ENCODE measurements at places on chromosomes 7 and 10.

DNA sequence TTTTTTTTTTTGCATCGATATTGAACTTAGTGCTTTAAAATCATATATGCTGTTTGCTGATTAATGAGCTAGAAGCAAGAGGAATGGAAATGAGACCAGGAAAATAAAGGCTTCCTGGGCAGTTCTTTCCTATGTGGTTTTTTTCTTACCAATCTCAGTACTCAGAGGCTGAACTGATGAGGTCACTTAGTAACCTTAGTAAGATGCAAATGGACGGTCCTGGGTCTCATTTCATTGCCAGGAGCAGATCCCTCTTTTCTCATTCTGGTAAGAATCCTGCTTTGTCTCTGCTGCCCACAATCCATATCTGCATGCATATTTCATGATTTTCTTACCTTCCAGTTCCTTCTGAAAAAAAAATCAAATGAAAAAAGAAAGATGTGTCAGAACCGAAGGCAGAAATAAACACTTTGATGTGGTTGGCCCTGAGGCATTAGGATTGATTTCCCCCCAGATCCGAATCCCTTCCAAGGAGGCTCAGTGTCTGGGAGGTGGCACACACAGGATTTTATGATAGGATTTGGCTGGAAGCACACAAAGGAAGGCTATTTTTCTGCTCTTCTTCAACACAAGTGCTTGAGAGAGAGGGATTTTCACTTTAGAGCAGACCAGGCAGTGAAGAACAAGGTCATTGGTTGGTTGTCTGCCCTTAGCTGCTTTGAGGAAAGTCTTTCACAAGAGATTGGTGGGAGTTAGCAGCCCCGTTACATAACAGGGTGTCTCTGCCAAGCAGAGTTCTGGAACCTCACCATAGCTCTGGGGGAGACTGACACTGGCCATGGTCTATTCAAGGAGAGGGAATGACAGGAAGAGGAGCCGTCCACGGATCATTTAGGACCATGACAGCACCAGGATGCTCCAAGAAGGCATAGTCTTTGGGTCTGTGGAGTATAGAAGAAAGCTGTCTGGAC is 150.0 kb downstream of the CAMK1D start:
- peak; percentile 13 for DNase-seq

GRCh38 chr7:1054861-1055450 is 10.6 kb downstream of the GPR146 start:
- peak; percentile 59 for DNase-seq

GRCh38 chr10:122715576-122715975 is 15.9 kb upstream of the C10orf120 start:
- DNase-seq, result no peak

- no peak for DNase-seq
Observed at GRCh38 chr10:89981891-89982290, 280.5 kb downstream of the KIF20B start.

DNA sequence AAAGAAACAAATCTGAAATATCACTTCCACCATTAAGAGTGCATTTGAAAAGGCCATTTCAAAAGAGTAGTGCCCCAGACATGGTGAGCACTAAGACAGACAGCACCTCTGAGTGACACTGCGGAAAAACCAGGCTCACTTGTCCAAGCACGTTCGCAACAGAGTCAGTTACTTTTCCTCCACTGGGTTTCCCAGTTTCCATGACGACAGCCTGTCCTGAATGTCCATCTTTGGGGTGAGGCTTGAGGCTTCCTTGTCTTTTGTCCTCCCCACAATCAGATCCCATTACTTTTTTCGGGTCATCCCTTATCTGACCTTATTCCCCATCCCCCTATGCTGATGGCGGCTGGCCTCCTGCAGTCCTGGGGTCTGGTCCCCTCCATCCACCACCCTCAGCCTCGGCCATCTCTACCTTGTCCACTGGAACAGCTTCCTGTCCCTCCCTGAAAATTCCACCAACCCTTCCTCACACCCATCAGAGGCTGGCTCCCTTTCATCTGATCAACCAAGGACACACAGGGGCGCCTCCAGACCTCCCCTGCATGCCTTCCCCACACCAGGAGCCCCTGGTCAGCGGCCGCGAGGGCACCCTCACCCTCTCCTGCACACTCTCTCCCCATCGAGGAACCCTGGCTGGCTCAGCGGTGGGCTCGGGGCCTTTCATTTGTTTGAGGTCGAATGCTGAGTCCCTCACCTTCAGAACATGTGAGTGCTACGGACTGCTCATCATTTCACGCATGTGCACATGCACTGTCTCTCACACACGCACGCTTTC is 363.6 kb downstream of the DNAJB6 start:
- DNase-seq, result no peak

DNA sequence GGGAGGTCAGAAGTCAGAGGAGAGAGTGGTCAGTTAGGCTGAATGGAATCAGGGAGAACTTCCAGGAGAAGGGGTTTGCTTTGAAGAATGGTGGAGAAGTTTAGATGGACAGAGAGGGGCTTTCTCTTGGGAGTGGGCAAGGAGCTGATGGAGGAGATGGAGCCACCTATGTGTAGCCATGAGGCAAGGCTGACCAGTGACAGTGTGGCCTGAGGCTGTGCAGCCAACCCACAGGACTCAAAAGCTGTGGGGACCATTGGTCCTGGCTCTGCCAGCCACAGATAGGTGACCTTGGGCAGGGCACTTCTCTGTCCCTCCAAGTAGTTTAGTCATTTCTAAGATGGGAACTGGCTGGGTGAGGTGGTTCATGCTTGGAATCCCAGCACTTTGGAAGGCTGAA is 18.7 kb downstream of the NEURL1 start:
- DNase-seq, result no peak

DNA sequence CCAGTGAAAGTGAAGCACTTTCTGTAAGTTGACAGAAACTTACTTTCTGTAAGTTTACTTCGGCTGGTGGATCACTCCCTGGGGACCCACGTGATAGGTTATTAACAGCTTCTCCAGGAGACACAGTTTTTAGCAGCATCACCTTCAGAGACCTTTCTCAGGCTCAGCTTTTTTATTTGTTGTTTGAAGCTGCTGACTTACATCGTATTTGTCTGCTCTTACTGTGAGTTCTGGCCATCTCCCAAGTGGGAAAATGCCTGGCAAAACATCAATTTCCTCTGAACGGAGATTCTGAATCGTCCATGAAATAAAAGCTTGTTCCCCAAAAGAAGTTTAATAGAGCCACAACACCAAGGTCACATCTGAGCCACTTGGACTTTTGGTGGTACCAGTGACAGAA is 178.7 kb upstream of the PODXL start:
- no peak for DNase-seq

DNA sequence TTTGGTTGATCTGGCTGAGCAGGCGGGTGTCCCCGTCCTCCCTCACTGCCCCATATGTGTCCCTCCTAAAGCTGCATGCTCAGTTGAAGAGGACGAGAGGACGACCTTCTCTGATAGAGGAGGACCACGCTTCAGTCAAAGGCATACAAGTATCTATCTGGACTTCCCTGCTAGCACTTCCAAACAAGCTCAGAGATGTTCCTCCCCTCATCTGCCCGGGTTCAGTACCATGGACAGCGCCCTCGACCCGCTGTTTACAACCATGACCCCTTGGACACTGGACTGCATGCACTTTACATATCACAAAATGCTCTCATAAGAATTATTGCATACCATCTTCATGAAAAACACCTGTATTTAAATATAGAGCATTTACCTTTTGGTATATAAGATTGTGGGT is 26.9 kb upstream of the TRIM56 start:
- peak; percentile 50 for DNase-seq

GRCh38 chr7:26183545-26184280 is 16.8 kb downstream of the HNRNPA2B1 start:
- DNase-seq, result no peak

- DNase-seq, result no peak
Observed at GRCh38 chr7:139901901-139902300, 72.8 kb downstream of the TBXAS1 start.

DNA sequence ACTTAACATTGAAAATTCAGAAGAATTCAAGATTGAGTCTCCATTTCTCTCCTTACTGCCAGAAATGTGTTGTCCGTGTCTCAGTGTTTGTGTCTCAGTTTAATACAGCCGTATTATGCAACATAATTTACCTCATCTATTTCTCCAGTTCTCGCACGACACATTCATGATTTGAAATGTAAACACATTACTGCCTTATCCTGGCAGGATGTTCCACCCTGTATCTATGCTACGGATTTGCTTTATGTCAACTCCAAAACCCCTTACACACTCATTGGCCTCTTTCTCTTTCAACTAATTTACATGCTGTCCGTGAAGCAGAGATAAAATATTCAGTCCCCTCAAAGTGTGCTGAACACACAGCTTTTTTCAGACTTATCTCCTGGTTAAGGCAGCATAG is 653.7 kb upstream of the SEMA3D start:
- DNase-seq, result no peak

DNA sequence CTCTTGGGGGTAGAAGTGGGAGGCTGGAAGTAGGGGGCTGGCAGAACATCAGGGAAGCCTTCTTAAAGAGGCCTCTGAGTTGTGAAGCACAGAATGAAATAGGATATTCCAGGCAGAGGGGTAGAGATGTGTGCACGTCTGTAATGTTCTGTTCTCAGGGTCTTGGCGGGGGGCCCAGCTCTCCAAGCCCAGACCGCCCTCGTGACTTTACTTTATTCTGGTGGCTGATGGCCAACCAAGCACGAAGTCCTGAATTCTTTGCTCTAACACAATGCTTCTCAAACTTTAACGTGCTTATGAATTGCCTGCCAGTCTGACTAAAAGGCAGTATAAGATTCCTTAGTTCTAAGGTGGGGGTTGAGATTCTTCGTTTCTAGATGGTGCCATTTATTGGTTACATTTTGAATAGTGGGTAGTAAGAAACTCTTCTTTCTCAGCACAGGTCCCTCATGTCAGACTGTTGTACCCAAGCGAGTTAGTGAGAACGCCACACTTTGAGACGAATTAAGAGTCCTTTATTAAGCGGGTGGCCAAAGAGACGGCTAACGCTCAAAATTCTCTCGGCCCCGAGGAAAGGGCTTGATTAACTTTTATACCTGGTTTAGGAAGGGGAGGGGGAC is 8.2 kb downstream of the PRXL2A start:
- no peak for DNase-seq

DNA sequence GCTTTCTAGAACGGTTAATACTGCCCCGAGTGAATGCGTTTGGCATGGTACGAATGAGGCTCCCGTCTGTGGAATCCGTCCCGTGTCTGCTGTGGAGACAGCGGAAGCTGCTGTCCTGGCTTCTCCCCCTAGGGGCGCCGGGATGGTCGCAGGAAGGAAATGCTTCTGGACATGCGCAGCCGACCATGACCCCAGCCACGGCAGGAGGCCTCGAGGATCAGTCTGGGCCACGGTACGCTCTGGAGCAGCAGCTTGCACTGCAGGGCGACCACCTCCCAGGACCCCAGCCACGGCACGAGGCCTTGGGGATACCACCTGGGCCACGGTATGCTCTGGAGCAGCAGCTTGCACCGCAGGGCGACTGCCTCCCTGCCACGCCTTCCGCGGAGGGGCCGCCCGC is 107.9 kb downstream of the CYTH3 start:
- DNase-seq, result no peak

DNA sequence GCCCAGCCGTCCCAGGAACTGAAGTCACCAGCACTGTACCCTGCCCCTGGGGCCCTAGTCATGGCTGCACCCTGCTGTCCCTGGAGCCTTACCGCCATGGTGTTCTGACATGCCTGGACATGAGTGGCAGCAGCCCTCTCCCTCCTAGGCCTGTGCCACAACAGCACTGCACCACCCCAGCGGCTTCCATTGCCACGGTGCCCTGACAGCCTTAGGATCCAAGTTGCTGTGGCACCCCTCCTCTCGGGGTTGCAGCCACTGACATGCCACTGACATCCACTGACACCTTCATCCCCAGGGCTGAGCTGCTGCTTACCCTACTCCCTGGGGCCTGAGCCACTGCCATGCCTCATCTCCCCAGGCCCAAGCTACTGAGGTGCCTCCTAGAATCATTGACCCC is 39.6 kb upstream of the SHH start:
- DNase-seq, result no peak

DNA sequence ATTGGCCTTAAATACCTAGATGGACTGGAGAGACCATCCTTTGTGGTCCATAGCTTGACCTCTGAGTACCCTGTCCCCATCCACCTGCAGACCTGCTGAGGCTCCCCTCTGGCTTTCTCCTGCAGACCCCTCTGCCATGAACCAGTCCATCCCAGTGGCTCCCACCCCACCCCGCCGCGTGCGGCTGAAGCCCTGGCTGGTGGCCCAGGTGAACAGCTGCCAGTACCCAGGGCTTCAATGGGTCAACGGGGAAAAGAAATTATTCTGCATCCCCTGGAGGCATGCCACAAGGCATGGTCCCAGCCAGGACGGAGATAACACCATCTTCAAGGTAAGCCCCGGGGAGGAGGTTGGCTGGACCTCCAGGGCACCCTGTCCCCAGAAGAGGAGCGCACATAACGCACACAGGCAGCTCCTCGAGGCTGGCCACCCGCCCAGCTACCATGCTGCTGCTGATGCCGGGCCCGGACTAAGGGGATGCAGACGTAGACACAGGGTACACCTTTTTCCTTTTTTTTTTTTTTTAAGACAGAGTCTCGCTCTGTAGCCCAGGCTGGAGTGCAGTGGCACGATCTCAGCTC is 4.3 kb downstream of the IRF5 start:
- DNase-seq, result no peak

DNA sequence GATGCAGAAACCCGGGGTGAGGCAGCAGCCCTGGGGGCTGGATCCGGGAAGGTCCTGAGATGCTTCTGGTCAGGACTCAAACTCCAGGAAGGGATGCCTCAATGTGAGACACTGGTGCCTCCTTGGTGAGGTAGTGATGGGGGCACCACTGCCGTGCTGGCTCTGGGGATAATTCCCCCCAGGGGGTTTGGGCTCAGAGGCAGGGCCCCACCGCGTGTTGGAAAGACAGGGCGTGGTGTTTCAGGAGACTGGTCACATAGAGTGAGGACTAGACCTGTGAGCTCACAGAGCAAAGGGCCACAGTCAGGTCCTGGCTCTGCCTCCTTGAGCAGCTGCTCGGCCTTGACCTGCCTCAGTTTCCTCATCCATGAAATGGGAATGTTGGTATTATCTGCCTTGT is 361.9 kb downstream of the GLRX3 start:
- DNase-seq, result no peak

GRCh38 chr7:116273918-116274301 is 63.6 kb downstream of the TES start:
- DNase-seq, result no peak

- no peak for DNase-seq
Observed at GRCh38 chr10:6056411-6057135, 5.6 kb downstream of the IL2RA start.

DNA sequence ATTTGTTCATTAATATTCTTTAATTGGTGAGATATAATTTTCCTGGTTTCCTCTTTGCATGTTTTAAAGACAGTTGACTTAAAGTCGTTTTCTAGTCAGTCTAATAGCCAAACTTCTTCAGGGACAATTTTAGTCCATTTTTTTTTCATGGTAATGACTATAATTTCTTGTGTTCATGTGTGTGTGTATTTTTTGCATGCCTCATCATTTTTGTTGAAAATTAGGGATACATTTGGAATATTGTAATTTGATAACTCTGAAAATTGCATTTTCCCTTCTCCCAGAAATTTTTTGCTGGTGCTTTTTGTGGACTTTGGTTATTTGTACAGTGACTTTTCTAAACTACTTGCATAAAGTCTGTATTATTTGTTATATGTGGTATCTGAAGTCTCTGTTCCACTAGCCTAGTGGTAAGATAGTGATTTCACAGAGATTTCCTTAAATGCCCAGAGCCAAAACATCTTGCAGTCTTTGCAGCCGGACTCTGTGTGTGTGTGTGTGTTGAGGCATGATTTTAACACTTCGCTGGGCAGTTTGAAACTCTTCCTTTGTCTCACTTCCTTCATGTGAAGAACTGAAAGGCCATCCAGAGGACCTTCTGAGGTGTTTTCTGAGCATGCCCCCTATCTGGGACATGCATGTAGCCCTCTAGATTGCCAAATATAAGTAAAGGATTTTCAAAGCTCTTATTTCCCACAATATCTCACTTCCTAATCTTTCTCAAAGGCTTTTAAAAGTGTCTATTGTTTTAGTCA is 40.9 kb upstream of the ZNF365 start:
- no peak for DNase-seq
